Osteoblast (primary cell): ENCODE measurements at places on chromosomes 4 and X. TPM values are rescaled to one million over a fixed set of nuclear protein-coding genes. Genes with fewer than 3 reads are reported as not detected.

FGB gene
- not detected in 2 replicates for total RNA-seq

BMP15 gene
- not detected in 2 replicates for total RNA-seq

DNASE1L1 gene
- 58.9 and 74.6 TPM in 2 replicates for total RNA-seq

CT47C1 gene
- not detected in 2 replicates for total RNA-seq

ODAPH gene
- not detected in 2 replicates for total RNA-seq

CT47A7 gene
- total RNA-seq = not detected in 2 replicates

IQCM gene
- not detected in 2 replicates for total RNA-seq

TEX11 gene
- not detected in 2 replicates for total RNA-seq

PDCL2 gene
- not detected in 2 replicates for total RNA-seq

SOX3 gene
- total RNA-seq = not detected in 2 replicates
